Activated naive CD8-positive, alpha-beta T cell treated with anti-CD3 and anti-CD28 coated beads for 36 hours (primary cell): ENCODE measurements at places on chromosomes 6 and 20.

GRCh38 chr6:84504025-84504424 lies 260.4 kb downstream of the TBX18 start:
- H3K27me3 ChIP-seq = no peaks in the 10 kb centered on the region
- H3K27ac ChIP-seq = no peak overlapping the region
- no peak overlapping the region for H3K4me3 ChIP-seq
- no peaks in the 10 kb centered on the region for H3K36me3 ChIP-seq
- no peaks in the 10 kb centered on the region for H3K4me1 ChIP-seq

- H3K27ac ChIP-seq = no peak overlapping the region
- peaks cover 13% of the 10 kb centered on the region for H3K27me3 ChIP-seq
- no peaks in the 10 kb centered on the region for H3K36me3 ChIP-seq
- no peak overlapping the region for H3K4me3 ChIP-seq
- DNase-seq = no peak
Measured at GRCh38 chr6:24329451-24329850, 28.4 kb downstream of the DCDC2 start.

GRCh38 chr6:157198425-157199279 lies 124.7 kb downstream of the TMEM242 start:
- H3K36me3 ChIP-seq = peaks cover 10% of the 10 kb centered on the region
- DNase-seq = no peak

GRCh38 chr20:13384132-13384531 lies 163.1 kb downstream of the ISM1 start:
- H3K4me3 ChIP-seq = no peak overlapping the region
- DNase-seq = no peak
- no peak overlapping the region for H3K27ac ChIP-seq
- no peaks in the 10 kb centered on the region for H3K27me3 ChIP-seq
- no peaks in the 10 kb centered on the region for H3K4me1 ChIP-seq
- peaks cover 67% of the 10 kb centered on the region for H3K36me3 ChIP-seq

GRCh38 chr6:33247977-33248642 lies 23.6 kb downstream of the VPS52 start:
- peak overlapping the region; percentile 90 for H3K4me3 ChIP-seq
- H3K4me1 ChIP-seq = peaks cover 38% of the 10 kb centered on the region
- peak overlapping the region; percentile 96 for H3K27ac ChIP-seq
- H3K27me3 ChIP-seq = no peaks in the 10 kb centered on the region
- peaks cover 23% of the 10 kb centered on the region for H3K36me3 ChIP-seq
- DNase-seq = peak; percentile 87

DNA sequence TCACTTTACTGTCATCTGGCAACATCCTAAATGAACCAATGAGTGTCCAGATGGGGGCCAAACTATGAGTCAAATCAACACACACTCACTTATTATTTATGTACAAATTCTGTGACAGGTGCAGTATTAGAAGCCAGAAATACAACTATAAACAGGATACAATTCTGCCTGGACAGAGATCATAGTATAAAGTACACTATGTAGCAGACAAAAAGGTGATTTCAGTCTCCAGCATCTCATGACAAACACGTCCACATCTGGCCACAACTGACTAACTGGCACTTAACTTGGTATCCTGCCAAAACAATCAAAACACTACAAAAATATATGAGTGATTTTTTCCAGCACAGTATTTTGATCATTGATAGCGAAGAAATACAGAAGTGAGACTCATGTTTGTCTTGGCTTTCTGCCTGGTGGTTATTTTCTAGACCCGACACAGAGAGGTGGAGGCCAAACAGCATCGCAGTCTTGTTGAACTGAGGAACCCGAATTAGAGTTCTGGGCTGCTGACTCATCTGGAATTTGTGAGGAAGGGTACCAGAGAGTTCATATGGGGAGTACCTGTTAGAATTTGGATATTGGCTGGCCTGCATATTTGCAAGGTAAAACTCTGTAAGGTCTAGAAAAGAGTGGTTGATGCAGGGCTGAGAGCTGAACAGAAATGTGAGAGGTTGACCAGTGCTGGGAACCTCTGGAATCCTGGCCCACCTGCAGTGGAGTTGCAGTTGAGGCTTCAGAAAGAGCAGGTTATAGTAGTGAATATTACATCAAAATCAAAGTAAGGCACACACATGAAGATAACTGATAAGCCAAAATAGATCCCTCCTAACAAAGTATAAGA lies 475.2 kb downstream of the PTPRT start:
- no peak overlapping the region for H3K27ac ChIP-seq
- H3K27me3 ChIP-seq = no peaks in the 10 kb centered on the region
- H3K36me3 ChIP-seq = no peaks in the 10 kb centered on the region
- no peak for DNase-seq
- H3K4me1 ChIP-seq = no peaks in the 10 kb centered on the region
- H3K4me3 ChIP-seq = no peak overlapping the region
